ENCODE measurements at places on chromosomes 5 and 9.

- DNase-seq = no peak
Measured at GRCh38 chr9:14526504-14526903, 166.7 kb downstream of the ZDHHC21 start.

GRCh38 chr9:113368982-113369854, 7.6 kb downstream of the HDHD3 start:
- no peak for DNase-seq

GRCh38 chr5:137753691-137754187, 424 bp downstream of the HNRNPA0 start:
- no peak for DNase-seq

GRCh38 chr5:72295539-72295938, 24.5 kb downstream of the MRPS27 start:
- DNase-seq = no peak

GRCh38 chr5:56807679-56808078, 7.7 kb upstream of the MAP3K1 start:
- DNase-seq = no peak
